ENCODE measurements at places on chromosomes 2 and 18. TPM values are rescaled to one million over a fixed set of nuclear protein-coding genes. Genes with fewer than 3 reads are reported as not detected.
A peak's percentile ranks its signal among the peaks of the same experiment; 100 is the strongest.

DNA sequence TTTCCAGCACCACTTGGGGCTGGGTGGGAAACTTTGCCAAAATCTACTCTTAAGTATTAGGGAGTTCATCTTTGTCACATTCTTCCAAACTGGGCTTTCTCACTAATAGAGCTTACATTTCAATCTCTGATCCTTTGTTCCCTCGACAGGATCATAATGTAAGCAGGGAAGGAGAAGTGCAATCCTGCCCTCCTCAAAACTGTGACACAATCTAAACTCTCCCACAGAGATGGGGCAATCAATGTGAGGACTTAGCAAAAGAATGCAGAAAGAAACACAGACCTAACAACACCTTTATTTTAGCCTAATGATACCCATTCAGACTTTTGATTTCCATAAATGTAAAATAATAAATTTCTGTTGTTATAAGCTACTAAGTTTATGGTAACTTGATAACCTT is 40.8 kb downstream of the DSEL start:
- H3K27me3 ChIP-seq: no peaks in the 10 kb centered on the region
- H3K4me1 ChIP-seq: no peaks in the 10 kb centered on the region
- H3K36me3 ChIP-seq: no peaks in the 10 kb centered on the region
- H3K27ac ChIP-seq: no peak overlapping the region
- H3K4me3 ChIP-seq: no peak overlapping the region

GRCh38 chr2:72901426-72901825 is 14.2 kb downstream of the SPR start:
- no peak for DNase-seq
- no peak overlapping the region for H3K4me3 ChIP-seq
- H3K36me3 ChIP-seq: no peaks in the 10 kb centered on the region

DNA sequence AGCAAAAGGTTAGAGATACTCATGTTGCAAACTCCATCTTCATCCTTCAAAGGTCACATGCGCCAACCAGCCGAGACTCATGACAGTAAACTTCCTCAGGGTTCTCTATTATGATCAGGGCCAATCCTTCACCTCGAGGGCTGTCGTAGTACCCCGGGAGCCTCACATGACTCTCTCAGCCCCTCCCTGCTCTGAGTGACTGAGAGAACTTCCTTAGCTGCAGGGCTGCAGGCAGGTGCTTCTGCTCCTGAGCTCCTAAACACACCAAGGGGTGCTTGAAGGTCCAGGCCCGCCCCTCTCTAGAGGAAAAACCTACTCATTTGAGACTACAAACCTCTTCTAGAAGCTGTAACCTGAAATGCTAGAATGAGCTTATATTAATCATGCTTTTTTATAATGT is 48.2 kb downstream of the LONRF2 start:
- H3K27me3 ChIP-seq: no peaks in the 10 kb centered on the region
- no peak overlapping the region for H3K27ac ChIP-seq
- no peaks in the 10 kb centered on the region for H3K36me3 ChIP-seq

- no peaks in the 10 kb centered on the region for H3K36me3 ChIP-seq
- H3K4me3 ChIP-seq: no peak overlapping the region
- H3K4me1 ChIP-seq: no peaks in the 10 kb centered on the region
- no peaks in the 10 kb centered on the region for H3K27me3 ChIP-seq
- DNase-seq: no peak
- no peak overlapping the region for H3K27ac ChIP-seq
Measured at GRCh38 chr18:44681076-44681970, 635 bp downstream of the SETBP1 start.

The LINC00305 gene
- total RNA-seq: not detected

The NAT8 gene
- total RNA-seq: not detected

DNA sequence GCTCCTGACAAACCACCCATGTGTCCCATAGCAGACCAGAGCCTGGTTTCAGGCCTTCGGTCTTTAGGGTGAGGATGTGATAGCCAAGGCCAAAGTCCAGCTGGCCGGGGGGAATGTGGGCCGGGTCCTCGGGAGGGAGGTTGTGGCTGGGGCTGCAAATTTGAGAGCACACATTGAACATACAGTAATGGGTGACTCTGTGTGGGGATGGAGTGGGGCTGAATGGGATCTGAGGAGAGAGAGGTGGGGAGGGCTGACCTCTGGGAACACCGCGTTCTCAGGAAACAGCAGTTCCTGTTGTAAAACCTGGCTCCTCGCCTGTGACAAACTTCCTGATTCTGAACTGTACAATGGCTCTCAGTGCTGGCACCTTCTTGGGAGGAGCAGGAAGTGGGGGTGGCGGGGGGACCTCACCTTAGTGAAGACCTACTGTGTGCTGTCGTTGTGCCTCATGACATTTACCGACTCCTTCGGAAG is 48.8 kb downstream of the MCFD2 start:
- DNase-seq: no peak
- no peak overlapping the region for H3K4me3 ChIP-seq
- no peak overlapping the region for H3K27ac ChIP-seq
- H3K36me3 ChIP-seq: no peaks in the 10 kb centered on the region
- H3K4me1 ChIP-seq: no peaks in the 10 kb centered on the region

The IL1RN gene
- total RNA-seq: 0.25 TPM

DNA sequence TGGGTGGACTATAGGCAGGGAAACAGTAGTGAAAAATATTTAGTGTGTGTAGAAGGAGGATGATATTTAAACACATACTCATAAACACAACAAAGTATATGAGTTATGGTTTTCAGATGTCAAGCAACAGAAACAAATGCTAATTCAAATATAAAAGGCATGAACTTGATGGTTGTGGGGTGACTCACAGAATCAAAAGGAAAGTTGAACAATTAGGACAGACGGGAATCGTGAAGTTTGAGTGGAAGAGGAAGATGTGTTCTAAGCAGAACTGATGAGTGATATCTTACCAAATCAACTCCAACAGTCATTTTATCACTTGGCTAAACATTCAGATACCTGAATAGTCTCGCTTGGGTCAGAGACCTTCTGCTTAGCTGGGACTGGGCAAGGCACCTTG is 53.6 kb upstream of the ITGA6 start:
- no peak for DNase-seq
- no peaks in the 10 kb centered on the region for H3K27me3 ChIP-seq
- H3K27ac ChIP-seq: no peak overlapping the region
- H3K4me1 ChIP-seq: no peaks in the 10 kb centered on the region
- no peak overlapping the region for H3K4me3 ChIP-seq

DNA sequence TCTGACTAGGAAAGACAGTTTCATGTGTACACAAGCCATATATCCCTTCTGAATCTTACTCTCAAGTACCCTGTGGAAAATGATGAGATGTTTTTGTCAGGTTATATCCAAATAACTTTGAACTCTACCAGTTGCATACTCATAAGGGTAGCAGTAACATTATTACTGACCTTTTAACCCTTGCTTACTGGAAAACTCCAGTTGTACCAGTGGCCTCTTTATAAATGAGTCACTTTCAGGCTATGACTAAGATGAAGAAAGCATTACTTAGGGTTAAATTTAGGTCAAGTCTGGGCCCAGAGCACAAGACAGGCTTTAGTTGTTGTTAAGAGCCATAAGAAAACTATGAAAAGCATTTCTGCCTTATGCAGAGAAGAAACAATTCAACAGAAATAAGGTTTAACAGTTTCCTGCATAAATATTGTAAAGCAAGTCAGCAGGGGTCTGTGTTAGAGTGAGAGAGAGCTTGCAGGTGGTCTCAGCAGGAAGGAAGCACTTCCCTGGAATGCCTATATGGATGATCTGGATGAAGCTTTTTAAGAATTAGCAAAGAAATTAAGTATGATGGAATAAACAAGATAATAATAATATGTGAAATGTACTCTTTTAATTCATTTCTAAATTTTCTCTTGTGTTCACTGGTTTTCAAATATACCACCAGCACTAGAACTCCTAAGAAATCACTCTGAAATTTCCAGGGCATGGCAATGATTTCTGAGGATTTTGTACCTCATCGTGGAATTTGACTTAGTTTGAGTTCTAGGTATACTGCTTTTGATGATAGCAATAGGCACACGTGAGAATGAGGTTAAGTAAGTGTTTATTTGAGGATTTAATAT is 126.6 kb downstream of the UBE2E3 start:
- peak overlapping the region; percentile 30 for H3K4me3 ChIP-seq
- peak overlapping the region; percentile 63 for H3K27ac ChIP-seq
- peaks cover 47% of the 10 kb centered on the region for H3K4me1 ChIP-seq

GRCh38 chr18:31261792-31262582 is 56.0 kb upstream of the DSG1 start:
- no peak for DNase-seq
- no peaks in the 10 kb centered on the region for H3K36me3 ChIP-seq
- H3K4me3 ChIP-seq: no peak overlapping the region

- no peaks in the 10 kb centered on the region for H3K27me3 ChIP-seq
- peak; percentile 79 for DNase-seq
- H3K27ac ChIP-seq: peak overlapping the region; percentile 50
- H3K4me1 ChIP-seq: peaks cover 23% of the 10 kb centered on the region
- H3K36me3 ChIP-seq: peaks cover 6% of the 10 kb centered on the region
- H3K4me3 ChIP-seq: no peak overlapping the region
Measured at GRCh38 chr2:233426619-233427342, 72.5 kb downstream of the DGKD start.

The CLIP4 gene
- total RNA-seq: 27.8 TPM

DNA sequence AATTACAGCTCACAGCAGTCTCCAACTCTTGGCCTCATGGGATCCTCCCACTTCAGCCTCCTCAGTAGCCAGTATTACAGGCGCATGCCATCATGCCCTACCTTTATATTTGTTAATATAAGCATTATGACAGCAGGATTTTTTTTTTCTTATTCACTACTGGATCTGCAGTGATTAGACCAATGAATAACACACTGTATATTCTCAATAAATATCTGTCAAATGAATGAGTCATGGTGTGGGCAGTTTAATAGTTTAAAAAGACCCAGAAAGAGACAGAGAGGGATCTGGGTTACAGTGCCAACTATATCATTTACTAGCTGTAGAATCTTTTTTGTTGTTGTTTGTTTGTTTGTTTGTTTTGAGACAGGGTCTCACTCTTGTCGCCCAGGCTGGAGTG is 62.4 kb upstream of the LTBP1 start:
- H3K4me1 ChIP-seq: no peaks in the 10 kb centered on the region
- no peak for DNase-seq
- no peaks in the 10 kb centered on the region for H3K36me3 ChIP-seq

The ANKRD30B gene
- not detected for total RNA-seq

DNA sequence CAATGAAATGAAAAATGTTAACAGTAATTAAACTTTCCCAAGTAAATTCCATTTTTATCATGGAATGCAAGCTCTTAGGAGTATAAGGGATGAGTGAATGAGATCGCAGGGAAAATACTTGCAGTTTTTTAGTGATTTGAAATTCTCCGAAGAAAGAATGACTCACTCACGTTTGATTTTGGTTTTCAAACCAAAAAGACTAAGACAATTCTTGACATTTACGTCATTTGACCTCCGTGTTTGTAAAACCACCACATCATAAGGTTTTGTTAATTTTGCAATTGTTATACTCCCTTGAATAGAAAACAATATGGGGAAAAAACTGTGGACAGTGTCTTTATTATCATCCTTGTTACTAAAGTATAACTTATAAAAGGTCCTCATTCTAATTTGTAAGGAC is 29.4 kb downstream of the COL4A4 start:
- no peaks in the 10 kb centered on the region for H3K27me3 ChIP-seq
- no peak for DNase-seq
- no peaks in the 10 kb centered on the region for H3K4me1 ChIP-seq

DNA sequence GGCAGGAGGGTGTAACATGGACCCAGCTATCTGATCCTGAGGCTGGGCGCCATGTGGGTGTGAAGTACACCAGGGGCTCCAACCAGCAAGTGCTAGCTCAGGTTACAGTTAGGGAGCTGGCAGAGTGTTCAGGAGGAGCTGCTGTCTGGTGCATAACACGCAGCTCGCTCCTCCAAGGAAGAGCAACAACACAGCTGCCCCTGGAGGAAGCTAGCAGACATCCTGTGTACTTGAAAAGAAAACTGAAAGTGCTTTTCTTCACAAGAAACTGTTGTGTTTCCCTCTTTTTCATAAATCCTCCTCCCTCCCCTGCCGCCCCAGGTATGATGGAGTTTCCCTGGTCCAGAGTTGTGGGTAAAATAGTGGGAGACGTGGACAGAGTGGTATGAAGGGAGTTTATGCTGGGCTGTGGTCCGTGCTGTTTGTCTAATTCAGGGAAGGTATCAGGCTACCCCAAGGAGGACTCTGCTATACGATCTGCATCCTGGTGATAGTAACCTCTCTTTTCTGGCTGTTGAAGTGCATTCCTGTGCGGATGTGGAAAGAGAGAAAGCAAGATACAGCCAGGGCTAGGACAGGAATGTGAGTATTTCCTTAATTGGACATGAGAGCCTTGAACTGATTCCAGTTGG is 6.1 kb upstream of the LBH start:
- H3K27me3 ChIP-seq: peaks cover 7% of the 10 kb centered on the region
- no peak overlapping the region for H3K27ac ChIP-seq
- no peak for DNase-seq
- no peaks in the 10 kb centered on the region for H3K4me1 ChIP-seq

The PROM2 gene
- total RNA-seq: 11.9 TPM

DNA sequence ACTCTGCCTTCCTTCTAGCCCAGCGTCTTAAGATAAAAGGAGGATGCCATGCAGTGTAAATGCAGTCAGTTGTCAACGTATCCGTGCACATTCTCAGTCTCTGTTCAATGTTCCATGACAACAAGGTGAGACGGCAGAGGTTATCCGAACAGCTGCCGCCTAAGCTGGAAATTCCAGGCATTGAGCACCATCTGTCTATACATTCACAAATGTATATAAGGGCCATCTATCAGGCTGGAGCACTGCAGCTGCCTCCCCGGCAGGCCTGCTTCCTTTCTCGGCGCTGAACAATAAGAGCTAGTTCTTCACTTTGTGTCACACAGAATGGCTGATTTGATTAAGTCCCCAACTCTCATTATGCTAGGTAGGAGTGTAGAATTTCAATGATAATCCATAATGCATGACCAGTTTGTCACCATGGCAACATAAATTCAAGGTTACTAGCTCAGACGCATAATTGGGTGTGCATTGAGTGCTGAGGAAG is 282.2 kb upstream of the SOX11 start:
- no peaks in the 10 kb centered on the region for H3K4me1 ChIP-seq
- no peak overlapping the region for H3K4me3 ChIP-seq
- no peaks in the 10 kb centered on the region for H3K36me3 ChIP-seq

The ANTXR1 gene
- total RNA-seq: 25.7 TPM

- DNase-seq: no peak
- H3K36me3 ChIP-seq: no peaks in the 10 kb centered on the region
- peaks cover 4% of the 10 kb centered on the region for H3K27me3 ChIP-seq
- H3K27ac ChIP-seq: no peak overlapping the region
Measured at GRCh38 chr2:15160201-15160991, 400.7 kb downstream of the NBAS start.

The KIF1A gene
- total RNA-seq: 0.27 TPM

DNA sequence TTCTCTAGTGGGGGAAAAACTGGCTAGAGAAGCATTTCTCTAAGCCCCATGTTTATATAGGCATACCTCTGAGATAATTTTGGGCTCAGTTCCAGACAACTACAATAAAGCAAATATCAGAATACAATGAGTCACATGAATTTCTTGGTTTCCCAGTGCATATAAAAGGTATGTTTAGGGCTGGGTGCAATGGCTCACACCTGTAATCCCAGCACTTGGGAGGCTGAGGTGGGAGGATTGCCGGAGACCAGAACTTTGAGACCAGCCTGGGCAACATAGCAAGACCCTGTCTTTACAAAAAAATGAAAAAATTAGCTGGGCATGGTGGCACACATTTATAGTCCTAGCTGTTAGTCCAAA is 22.2 kb downstream of the TSN start:
- DNase-seq: no peak
- peaks cover 14% of the 10 kb centered on the region for H3K4me1 ChIP-seq
- no peaks in the 10 kb centered on the region for H3K36me3 ChIP-seq
- H3K4me3 ChIP-seq: no peak overlapping the region
- H3K27me3 ChIP-seq: no peaks in the 10 kb centered on the region

GRCh38 chr18:36302676-36303075 is 5.2 kb downstream of the FHOD3 start:
- no peak for DNase-seq
- H3K4me3 ChIP-seq: no peak overlapping the region
